ENCODE measurements at places on chromosomes 5 and 9. TPM values are rescaled to one million over a fixed set of nuclear protein-coding genes. Genes with fewer than 3 reads are reported as not detected.

Gene FAT2
- total RNA-seq: under 0.01 TPM

Gene GPR21
- 3.8 TPM for total RNA-seq

Gene PPIP5K2
- total RNA-seq: 59.5 TPM

Gene PRRX2
- total RNA-seq: not detected

Gene GRXCR2
- not detected for total RNA-seq

Gene CDH18
- total RNA-seq: not detected

Gene ADGRD2
- total RNA-seq: under 0.01 TPM

Gene WDR31
- 0.63 TPM for total RNA-seq

Gene ARRDC3
- total RNA-seq: 75.6 TPM

Gene FLT4
- 78.0 TPM for total RNA-seq

Gene FOXD4L5
- under 0.01 TPM for total RNA-seq

Gene C5orf24
- 30.3 TPM for total RNA-seq

Gene CCNI2
- 0.06 TPM for total RNA-seq

Gene COQ4
- 16.2 TPM for total RNA-seq

Gene AGTPBP1
- 17.0 TPM for total RNA-seq
